ENCODE measurements at places on chromosomes 16 and 17. TPM values are rescaled to one million over a fixed set of nuclear protein-coding genes. Genes with fewer than 3 reads are reported as not detected.

The HBA2 gene
- not detected for total RNA-seq

The RCVRN gene
- total RNA-seq, result not detected

GRCh38 chr16:1145383-1146100 lies 7.4 kb upstream of the CACNA1H start:
- H3K27ac ChIP-seq, result no peak overlapping the region
- no peaks in the 10 kb centered on the region for H3K27me3 ChIP-seq
- H3K4me1 ChIP-seq, result no peaks in the 10 kb centered on the region
- no peak overlapping the region for H3K4me3 ChIP-seq
- no peaks in the 10 kb centered on the region for H3K36me3 ChIP-seq

DNA sequence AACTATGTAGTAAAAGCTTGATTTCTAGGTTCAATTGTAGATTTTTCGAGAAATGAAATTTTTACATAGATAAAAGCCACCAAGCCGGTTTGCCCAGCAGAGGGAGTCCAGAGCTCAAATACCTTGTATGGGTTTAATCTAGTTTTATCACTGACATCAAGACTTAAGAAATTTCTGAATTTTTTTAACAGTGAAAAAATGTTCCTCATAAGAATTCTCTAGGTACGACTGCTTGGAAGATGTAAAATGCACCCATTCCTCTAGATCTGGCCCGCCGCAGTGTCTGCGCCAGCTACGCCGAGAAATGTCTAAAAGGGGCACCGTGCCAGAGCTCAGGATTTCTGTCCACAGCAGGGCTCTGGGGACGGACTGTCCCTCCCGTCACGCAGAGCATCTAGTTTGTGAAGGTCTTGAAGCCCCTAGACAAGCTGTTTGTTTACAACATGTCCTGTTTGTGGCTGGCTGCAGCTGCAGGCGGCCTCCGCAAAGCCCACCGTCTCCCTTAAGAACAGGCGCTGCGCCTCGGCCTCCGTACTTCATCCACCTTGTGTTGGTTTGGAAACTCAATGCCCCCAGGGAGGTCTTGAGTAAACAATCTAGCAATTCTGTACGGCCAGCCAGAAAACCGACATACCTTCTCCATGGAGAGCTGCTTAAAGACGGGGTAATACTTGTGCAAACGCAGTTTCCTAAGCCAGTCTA lies 24.8 kb downstream of the MAP1LC3B start:
- H3K36me3 ChIP-seq, result peaks cover 5% of the 10 kb centered on the region
- peak; percentile 68 for DNase-seq

- no peaks in the 10 kb centered on the region for H3K27me3 ChIP-seq
- H3K4me1 ChIP-seq, result no peaks in the 10 kb centered on the region
- no peaks in the 10 kb centered on the region for H3K36me3 ChIP-seq
- no peak for DNase-seq
- no peak overlapping the region for H3K4me3 ChIP-seq
- H3K27ac ChIP-seq, result no peak overlapping the region
Measured at GRCh38 chr16:5001571-5001970, 32.2 kb downstream of the NAGPA start.

DNA sequence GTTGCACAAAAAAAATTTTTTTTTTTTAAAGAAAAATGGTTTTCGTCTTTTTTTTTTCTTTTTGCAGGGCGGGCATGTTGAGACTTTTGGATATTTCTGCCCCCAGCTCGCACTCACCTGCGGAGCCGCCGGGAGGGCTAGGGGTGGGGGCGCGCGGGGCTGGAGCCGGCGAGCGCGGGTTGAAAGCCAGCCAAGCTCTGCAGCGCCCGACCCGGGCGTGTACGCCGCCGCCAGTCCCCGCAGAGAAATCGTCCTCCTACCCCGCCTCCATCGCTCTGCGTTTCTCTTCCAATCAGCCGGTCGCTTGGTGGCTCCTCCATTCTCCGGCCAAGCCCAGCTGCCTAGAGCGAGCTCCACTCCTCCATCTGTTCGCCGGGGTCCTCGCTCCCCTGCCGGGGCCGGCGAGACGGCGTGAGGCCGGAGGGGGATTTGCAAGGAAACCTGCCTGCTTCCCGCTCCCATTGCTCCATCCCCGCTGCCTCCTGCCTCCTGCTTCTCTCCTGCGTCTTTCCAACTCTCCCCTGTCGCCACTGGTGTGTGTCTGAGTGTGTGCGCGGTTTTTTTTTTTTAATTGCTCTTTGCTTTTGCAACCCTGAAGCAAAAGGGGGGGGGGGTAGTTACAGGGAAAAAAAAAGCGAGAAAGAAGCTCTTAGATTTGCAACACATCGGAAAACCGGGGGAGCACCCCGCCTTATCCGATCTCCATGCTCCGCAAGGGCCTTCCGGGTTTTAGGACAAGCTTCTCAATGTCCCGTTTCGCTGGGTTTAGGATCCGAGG lies 1.8 kb upstream of the UBTF start:
- peak; percentile 91 for DNase-seq
- H3K4me1 ChIP-seq, result peaks cover 28% of the 10 kb centered on the region
- peaks cover 2% of the 10 kb centered on the region for H3K27me3 ChIP-seq
- peaks cover 18% of the 10 kb centered on the region for H3K36me3 ChIP-seq

The WNT3 gene
- 0.05 TPM for total RNA-seq

DNA sequence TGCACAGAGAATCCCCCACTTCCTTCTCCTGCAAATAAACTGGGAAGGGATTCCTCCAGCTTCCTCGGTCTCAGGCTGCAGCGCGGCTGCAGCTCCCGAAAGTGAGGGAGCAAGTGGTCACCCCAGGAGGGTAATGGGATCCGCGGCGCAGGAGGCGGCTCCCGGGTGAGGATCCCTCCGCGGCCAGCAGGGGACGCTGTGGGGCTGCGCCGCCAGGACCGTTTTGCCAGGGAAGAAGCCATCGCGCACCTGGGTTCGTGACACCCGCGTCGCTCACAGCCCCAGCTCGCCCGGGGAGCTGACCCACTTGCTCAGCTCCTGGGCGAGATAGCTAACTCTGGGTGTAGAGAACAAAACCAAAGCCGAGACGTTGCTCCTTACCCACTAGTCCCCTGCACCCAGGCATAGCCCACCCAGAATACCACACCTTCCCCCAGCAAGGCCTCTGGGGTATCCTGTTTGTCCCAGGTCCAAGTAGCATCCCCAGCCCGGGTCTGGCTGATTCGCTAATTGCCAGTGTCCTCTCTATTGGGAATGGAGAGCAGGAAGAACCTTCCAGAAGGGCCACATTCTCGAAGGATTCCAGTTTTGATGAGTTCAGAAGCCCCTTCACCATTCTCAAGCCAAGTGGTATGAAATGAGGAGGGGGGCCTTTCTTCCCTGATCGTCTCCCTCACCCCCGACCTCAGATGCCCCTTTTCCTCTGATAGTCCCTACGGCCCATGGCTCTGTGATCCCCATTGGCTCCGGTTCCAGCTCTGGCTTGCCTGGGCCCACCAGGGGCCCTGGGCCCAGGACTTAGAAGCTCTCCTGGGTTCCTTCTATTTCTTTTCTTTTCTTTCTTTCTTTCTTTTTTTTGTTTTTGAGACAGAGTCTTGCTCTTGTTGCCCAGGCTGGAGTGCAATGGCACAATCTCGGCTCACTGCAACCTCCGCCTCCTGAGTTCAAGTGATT lies 14.1 kb downstream of the CYGB start:
- DNase-seq, result peak; percentile 95
- no peaks in the 10 kb centered on the region for H3K36me3 ChIP-seq
- H3K27ac ChIP-seq, result peak overlapping the region; percentile 67
- H3K27me3 ChIP-seq, result peaks cover 6% of the 10 kb centered on the region

The SLC47A1 gene
- total RNA-seq, result not detected

DNA sequence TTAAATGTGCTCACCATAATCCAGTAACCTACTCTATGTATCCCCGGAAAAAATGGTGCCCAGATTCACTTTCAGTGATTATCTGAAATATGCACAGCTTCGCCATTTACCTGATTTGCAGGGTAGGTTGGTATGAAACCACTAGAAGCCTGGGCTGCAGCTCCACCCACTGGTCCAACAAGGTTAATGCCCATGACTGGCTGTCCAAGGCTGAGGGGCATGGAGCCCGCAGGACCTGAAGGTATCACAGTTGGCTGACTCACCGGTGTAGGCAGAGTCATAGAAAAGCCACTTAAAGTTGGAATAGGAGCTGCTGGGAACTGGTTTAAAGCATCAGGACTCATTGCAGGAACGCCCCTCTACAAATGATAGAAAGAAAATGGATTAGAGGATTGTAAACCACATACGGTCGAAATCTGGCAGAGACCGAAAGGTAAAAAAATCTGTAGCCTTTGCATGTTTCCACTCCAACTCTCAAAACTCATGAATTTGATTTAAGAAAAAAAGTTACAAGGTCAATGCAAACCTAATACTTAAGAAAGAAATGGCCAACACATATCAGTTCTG lies 38.6 kb downstream of the SYNRG start:
- H3K27ac ChIP-seq, result no peak overlapping the region
- H3K4me3 ChIP-seq, result no peak overlapping the region
- H3K4me1 ChIP-seq, result peaks cover 2% of the 10 kb centered on the region
- no peaks in the 10 kb centered on the region for H3K27me3 ChIP-seq
- peaks cover 55% of the 10 kb centered on the region for H3K36me3 ChIP-seq

GRCh38 chr17:77163511-77164280 lies 22.9 kb downstream of the SEC14L1 start:
- H3K36me3 ChIP-seq, result peaks cover 57% of the 10 kb centered on the region
- H3K4me3 ChIP-seq, result no peak overlapping the region
- no peaks in the 10 kb centered on the region for H3K27me3 ChIP-seq
- peaks cover 32% of the 10 kb centered on the region for H3K4me1 ChIP-seq
- peak overlapping the region; percentile 43 for H3K27ac ChIP-seq

DNA sequence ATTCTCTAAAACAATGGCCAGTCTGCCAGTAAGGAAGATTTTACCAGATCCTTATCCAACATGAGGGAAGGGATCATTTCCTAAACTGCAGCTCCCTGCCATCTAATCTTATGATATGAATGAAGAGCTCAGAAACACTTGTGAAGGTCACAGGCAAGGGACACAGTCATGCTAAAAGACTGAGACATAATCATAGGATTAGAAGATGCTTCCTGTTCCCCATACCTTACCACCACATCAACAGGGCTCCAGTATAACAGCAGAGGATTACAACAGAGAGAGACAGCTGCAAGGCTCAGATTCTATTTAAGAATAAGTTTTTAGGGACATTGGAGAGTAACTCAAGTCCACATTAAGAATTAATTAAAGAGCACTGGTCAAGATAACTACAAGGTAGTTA lies 93.3 kb downstream of the BRIP1 start:
- H3K27me3 ChIP-seq, result no peaks in the 10 kb centered on the region
- no peak for DNase-seq
- peaks cover 57% of the 10 kb centered on the region for H3K36me3 ChIP-seq
- H3K27ac ChIP-seq, result no peak overlapping the region
- no peaks in the 10 kb centered on the region for H3K4me1 ChIP-seq

GRCh38 chr16:63323055-63323454 lies 1286.8 kb upstream of the CDH8 start:
- H3K36me3 ChIP-seq, result no peaks in the 10 kb centered on the region
- no peak overlapping the region for H3K27ac ChIP-seq
- no peak for DNase-seq
- no peaks in the 10 kb centered on the region for H3K4me1 ChIP-seq

The SHISA9 gene
- not detected for total RNA-seq

All from activated CD4-positive, alpha-beta T cell treated with anti-CD3 and anti-CD28 coated beads, Interleukin-2, amount 10 ng/mL, durations not matched to agents 24 days and 14 days (primary cell).